ENCODE measurements at places on chromosomes 6 and 20.
A peak's percentile ranks its signal among the peaks of the same experiment; 100 is the strongest.

DNA sequence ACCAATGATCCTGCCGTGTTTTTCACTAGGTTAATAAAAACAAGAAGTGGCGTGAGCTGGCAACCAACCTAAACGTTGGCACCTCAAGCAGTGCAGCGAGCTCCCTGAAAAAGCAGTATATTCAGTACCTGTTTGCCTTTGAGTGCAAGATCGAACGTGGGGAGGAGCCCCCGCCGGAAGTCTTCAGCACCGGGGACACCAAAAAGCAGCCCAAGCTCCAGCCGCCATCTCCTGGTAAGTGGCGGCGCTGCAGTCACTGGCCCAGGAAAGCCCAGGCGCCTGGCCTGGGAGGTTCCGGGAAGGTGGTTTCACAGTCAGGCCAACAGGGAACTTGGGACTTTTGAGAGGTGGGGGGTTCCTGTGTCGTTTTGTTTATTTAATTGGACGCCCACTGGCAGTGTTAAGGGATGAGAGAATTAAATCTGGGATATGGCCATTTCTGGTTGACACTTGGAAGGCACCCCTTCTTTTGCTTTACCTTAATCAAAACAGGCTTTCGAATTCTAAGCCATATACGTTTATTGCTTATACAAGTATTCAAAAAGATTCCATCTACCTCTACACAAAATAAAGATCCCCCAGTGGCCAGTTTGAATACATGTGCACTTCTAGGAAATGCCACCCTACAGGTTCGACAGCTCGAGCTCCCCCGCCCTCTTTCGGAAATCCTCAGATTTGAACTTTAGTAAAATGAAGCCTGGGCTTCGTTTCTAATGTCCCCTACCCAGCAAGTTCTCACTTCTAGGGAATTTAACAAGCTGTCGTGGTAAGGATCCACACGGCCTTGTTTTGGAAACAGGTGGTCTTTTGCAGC lies 138.9 kb downstream of the TMEM242 start:
- peak; percentile 67 for DNase-seq

DNA sequence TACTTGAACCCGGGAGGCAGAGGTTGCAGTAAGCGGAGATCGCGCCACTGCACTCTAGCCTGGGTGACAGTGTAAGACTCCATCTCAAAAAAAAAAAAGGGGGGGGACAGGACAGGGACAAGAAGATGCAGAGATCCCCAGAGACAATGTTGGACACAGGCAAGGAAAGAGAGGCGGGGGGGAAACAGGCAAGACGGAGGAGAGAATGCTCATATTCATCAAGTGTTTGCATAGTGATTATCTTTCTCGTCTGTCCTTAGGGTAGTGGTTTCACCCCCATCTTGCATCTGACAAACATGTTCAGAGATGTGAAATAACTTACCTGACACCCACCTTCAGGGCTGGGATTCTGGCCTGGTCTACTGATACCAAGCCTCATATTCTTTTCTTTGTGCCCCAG lies 29.0 kb downstream of the CHMP4B start:
- no peak for DNase-seq

- DNase-seq, result no peak
These were observed 149.5 kb upstream of the SASH1 start for GRCh38 chr6:148193063-148193680.

GRCh38 chr6:117956386-117956785 lies 49.3 kb downstream of the SLC35F1 start:
- DNase-seq, result no peak

- no peak for DNase-seq
These were observed 23.1 kb upstream of the MRGBP start for GRCh38 chr20:62772990-62773844.

- no peak for DNase-seq
These were observed 25.8 kb upstream of the RTF2 start for GRCh38 chr20:56442389-56443365.

- no peak for DNase-seq
These were observed 31.8 kb downstream of the SAYSD1 start for GRCh38 chr6:39083231-39083634.

DNA sequence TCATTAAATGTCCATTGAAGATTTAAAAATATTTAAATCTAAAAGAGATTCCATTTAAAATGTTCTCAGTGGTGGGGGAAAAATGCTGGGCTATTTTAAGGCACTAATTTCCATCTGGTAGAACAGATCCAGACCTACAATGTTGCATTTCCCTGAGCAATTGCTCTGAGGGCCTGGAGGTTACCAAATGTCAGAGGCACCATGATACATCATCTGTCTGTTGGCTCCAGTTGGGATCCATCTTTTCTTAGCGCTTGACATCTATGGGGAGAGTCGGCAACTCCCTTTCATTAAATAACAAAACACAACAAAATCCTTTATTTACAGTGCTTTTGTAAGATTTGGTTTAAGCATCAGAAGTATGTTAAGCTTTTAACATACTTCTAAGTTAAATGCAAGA lies 224.5 kb downstream of the FOXC1 start:
- no peak for DNase-seq

- DNase-seq, result peak; percentile 3
These were observed 226.2 kb upstream of the MAN1A1 start for GRCh38 chr6:119575721-119576120.

DNA sequence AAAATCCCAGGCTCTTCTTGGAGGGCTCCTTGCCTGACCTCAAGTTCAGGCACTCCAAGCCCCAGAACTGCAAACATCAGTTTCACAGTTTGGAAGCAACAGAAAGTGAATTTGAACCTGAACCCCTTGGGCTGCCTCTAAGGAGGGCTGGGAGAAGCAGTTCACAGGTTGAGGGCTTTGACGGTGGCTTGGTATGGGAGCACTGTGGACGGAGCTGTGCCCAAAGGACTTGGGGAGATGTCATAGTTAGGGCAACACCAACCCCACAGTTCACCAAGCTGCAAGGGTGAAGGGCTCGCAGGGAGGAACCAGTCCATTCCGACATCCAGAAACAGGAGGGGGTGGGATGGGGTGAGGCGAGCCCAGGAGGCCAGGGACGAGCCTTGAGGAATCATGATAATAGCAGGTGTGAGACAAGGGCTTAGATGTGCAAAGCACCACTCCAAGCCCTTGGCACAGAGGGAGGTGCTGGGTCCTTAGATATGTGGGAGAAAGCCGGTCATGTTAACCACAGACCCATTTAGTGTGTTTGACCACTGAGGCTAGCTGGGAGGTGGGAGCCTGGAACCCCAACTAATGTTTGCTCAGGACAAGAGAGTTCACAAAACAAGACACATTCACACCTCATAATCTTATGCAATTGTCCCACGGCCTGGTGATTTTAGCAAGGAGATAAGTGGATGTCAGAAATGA lies 4.3 kb downstream of the CEBPB start:
- no peak for DNase-seq

DNA sequence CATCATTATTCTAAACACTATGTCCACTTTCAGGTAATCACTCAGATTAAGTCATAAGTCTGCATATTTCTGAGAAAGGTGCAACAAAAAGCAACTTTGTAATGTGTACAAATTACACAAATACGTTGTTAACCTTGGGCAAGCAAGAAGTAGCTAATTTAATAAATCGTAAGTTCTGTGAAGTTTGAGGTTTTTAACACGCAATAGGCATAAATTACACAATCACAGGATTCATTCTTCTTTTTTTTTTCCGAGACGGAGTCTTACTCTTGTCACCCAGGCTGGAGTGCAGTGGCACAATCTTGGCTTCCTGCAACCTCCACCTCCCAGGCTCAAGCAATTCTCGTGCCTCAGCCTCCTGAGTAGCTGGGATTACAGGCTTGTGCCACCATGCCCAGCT lies 57.2 kb upstream of the F13A1 start:
- DNase-seq, result no peak

- no peak for DNase-seq
These were observed 16.3 kb downstream of the PRND start for GRCh38 chr20:4737857-4738627.

DNA sequence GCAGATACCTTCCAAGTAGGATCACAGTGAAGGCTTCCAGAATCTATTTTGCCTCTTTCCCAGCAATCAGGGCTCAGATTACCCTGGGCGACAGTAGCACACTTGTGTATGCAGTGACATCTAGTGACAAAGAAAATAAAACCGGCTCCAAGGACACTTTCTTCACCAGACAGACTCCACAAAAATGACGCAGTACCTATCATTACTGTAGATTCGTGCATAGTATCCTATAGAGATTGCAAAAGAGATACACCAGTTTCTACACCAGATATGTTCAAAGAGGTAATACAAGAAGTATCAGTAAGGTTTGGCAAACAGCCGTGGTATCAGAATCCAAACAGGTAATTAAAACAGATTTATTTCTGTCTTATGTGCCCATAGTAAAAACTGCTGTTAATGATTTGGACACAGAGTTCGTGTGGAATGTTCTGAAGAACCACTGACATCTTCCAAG lies 600.4 kb upstream of the JAG1 start:
- peak; percentile 68 for DNase-seq

DNA sequence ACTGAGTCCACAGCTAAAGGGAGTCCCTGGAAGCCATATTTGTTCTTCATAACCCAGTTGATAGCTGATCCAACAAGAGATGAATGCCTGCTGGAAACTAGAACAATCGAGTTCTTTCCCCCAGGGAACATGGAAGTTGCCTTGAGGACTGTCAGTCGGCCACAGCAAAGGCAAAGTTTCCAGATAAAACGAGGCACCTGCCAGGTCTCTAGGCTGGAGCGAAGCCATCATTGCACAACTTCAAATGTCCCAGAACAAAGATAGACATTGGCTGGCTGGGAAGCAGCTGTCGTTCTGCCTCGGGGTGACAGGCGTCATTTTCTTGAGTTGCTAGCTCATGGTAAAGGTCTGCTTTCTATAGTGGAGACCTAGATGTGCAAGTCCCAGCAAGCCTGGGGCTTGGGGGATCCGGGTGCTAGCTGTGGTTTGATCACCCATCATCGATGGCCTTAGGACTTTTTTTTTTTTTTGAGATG lies 184.4 kb upstream of the ZNF217 start:
- no peak for DNase-seq

- peak; percentile 19 for DNase-seq
These were observed 977.7 kb upstream of the SLC35B3 start for GRCh38 chr6:9412951-9413559.

DNA sequence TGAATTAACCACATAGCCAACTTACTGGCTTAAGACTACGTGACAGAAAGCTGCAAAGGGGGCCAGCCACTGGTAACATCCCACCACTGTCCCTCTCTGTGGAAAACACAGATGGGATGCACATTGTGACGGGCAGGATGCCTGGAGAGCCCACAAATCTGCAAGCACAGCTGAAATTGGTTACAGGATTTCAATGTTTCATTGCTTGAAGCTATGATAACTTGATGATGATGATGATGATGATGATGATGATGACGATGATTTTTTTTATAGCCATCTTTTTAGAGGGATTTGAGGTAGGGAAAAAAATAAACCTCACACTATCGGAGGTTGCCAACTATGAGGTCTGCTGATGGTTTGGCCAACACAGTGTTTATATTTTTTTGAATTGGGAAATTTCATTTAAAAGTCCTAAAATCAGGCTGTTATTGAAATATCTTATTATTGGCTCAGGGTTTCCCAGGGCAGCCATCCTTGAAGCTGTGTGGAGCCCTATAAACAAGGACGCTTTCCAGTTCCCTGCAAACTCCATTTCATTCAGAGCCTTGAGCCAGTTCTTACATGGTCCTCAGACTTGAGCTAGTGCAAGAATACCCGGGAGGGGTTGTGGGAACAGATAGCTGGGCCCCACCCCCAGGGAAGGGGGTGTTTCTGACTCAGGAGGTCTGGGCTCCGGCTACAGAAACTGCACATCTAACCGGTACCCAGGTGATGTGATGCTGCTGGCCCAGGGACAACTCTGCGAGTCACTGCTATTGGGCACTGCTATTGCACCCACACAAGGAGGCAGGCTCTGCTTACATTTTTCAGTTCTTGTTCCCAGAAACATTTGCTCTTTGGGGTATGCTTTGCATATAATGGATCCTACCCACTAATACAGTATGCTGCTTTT lies 27.1 kb downstream of the BCAS1 start:
- no peak for DNase-seq

GRCh38 chr6:30612213-30612612 lies 4.8 kb downstream of the PPP1R10 start:
- DNase-seq, result no peak

DNA sequence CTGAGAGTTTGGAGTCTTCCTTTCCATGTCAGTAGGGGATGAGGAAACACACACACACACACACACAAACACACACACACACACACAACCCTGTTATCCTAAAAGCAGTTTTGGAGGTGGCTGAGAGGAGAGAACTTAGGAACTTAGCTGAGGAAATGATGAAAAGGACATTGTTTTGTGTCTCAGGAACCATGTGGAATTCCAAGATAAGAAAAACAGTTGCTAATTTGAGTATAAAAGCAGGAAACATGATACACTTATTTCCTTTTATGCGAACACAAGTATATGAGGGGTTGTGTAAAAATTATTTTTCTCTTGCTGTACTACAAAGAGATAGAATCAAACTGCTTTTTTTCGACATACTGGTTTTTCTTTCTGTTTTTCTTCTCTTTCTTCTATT lies at the start of gene MYCT1:
MYCT1 (plus strand) TSS at position 264 of the 400 bp plus-strand sequence; CDS start at position 270, 6 bp downstream.
- DNase-seq, result no peak

GRCh38 chr6:137487869-137488149 lies 6.4 kb downstream of the OLIG3 start:
- no peak for DNase-seq

- no peak for DNase-seq
These were observed 172.8 kb downstream of the CDH4 start for GRCh38 chr20:61424628-61425420.

- no peak for DNase-seq
These were observed 223.0 kb upstream of the SYNCRIP start for GRCh38 chr6:85865420-85866369.

DNA sequence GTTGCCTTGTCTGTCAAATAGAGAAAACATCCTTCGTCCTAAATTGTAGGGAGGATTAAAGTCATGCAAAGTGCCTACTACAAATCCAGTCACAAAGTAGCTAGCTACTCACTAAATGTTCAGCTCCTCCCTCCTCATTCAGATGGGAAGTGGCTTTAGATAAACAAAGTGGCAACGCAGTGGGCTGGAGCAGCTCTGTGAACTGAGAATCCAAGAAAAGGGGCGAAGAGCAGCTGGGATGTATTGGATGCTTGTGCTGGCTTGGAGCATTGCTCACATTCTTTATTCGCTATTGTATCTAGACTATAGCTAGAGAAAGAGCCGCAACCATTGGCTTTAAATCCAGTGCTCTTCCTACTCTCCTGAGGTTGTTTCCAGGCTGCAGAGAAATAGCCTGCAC lies 10.3 kb downstream of the MOG start:
- no peak for DNase-seq
